Esophagus mucosa (tissue), 1 donor: ENCODE measurements at places on chromosomes 1 and 21.

- ATAC-seq: no peak
Measured at GRCh38 chr1:89557445-89557825, 32.8 kb downstream of the LRRC8B start.

DNA sequence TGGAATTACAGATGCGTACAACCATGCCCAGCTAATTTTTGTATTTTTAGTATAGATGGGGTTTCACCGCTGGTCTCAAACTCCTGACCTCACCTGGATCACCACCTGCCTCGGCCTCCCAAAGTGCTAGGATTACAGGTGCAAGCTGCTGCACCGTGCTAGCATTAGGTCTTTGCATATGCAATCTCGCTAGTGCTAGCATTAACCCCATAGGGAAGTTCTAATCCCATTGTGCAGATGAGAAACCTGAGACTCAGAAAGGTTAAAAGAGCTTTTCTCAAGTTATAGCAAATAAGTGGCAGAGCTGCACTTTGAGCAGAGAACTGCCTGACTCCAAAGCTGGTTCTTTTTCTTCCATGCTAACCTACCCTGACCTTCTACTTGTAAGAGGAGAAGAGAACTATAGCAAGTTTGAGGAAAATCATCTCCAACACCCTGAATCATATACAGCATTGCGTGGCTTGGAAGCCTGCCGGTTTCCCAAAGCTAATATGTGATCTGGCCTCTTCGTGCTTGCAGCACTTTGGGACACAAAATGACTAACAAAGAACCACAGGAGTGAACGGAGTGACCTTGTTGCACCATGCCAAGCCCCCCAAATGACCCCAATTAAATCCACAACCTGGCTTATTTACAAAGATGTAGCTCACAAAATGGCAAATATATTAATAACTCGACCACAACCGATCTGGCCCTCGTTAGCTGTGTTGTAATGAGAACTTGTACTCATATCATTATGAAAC is 185.1 kb downstream of the TM2D1 start:
- ATAC-seq: no peak

GRCh38 chr1:36920371-36920770 is 113.9 kb downstream of the GRIK3 start:
- no peak for ATAC-seq

DNA sequence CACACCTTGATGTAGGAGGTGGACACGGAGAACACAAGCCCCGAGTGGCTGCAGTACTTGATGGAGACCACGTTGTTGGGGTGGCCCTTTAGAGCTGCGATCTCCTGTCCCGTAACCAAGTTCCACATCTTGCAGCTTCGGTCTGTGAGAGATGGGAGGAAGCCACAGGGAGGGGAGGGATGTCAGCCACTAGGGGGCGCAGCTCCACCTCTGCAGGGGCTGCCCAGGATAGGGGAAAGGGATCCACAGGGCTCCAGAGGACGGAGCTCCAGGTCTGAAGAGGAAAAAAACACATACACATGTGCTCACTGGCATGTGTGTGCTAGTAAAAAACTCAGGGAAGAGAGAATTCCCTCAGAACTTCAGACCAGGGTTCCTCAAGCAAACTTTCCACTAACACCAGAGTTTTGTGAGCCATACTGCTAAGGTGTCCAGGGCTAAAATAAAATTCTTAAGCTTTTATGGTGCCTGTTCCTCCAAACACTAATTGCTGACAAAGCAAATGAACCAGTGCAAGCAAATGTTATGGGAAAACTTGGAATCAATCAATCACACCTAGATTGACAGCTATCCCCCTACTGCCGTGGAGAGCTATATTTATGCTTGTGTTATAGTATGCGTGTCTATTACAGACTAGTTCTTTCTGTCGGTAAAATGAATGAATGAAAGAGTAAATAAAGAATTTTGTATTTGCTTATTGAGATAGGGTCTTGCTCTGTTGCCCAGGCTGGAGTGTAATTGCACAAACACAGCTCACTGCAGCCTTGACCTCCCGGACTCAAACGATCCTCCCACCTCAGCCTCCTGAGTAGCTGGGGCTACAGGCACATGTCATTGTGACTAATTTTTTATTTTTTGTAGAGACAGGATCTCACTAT is 43.7 kb downstream of the KIF21B start:
- ATAC-seq: peak; percentile 57

DNA sequence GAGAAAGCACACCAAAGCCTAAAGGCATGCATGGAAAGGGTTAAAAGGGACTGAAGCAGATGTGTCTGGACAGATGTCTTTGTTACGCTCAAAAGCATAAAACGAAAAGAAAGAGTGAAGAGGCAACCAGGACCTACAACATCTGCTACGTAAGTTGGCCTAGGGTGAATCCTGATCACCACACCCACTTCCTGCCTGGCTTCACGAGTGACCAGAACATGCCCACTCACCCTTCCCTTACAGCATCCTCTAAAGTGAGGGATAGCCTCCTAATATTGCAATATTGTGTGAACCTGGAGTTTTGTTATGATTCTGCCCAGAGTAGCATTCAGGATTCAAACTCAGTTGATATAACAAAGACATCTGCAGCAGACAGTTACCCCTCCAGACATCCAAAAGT is 10.6 kb upstream of the OLIG2 start:
- ATAC-seq: no peak

DNA sequence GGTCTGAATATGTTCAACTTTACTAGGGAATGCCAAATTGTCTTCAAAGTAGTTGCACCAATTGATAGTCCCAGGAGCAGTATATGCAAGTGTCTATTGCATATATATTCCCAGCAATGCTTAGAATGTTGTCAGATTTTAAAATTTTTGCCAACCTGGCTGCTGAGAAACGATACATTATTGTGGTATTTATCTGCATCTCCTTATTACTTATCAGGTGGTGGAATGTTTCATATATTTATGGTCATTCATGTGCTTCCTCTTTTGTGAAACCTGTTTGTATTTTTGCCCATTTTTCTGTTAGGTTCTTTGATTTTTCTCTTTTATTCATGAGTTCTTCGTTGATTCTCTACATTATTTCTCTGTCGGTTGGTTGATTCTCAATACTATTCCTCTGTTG is 39.5 kb downstream of the COLGALT2 start:
- no peak for ATAC-seq

DNA sequence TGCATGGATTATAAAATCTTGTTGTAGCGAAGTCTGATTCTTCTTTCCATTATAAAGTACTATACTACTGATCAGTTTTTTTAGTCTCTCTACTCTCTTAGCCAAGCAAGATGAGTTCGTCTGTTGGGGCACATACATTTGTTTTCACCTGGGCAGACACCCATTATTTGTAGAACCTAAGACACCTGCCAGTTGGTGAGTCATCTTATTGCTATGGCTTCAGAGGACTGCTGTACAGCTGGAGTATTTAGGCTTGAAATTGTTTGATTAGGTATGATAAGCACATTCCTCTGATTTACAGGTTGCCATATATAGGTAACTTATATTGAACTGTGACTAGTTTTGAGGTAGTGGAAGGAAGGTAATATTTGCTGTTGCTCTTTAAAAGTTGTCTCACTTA is 17.2 kb downstream of the RBM15 start:
- peak; percentile 66 for ATAC-seq

DNA sequence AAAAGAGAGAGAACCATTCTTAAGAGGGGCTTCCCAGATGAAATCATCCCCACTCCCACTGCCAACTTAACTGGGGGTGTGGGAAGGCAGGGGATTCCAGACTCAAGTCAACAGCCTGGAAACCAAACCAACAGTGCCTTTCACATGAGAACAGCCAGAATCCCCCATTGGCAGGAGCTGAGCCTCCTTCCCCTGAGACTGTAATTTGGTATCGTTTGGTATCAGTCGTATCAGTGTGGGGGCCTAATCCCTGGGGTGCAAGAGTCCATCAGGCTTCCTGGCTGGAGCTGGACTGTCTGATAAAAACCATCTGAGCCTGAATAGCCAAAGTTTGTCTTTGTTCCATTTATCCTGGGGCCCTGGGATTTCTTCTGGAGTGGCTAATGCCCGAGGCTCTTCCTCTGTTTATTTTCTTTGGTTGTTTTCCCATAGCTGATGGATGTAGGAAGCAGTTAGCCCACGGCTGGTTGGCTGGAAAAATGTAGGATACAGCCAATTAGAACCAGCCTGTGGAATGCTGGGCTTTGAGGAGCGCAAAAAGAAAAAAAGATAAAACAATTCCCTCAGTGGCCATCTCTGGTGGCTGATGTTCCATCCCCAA is 84.6 kb downstream of the LAMC2 start:
- no peak for ATAC-seq

DNA sequence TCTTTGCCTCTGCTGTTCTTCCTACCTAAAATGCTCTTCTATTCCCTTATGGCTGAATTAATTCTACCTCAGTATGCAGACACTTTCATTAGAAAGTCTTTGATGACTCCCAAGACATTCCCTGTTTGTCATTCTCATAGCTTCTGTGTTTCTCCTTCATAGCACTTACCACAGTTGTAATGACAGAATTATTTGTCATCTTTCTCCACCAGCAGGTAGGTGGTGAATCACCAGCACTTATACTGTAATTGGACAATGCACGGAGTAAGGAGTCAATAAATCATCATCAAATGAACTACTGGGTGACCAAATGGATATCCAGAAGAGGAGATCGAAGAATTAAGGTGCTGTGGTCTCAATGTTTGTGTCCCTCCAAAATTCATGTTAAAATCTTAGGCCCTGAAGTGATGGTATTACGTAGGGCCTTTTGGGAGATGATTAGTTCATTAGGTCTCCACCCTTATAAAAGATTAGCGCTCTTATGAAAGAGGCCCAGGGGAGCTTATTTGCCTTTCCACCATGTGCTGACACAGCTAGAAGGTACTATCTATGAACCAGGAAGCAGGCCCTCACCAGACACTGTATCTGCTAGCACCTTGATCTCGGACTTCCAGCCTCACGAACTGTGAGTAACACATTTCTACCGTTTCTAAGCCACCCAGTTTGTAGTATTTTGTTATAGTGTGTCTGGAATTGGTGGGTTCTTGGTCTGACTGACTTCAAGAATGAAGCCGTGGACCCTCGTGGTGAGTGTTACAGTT is 2.4 kb upstream of the CCT8 start:
- peak; percentile 50 for ATAC-seq

DNA sequence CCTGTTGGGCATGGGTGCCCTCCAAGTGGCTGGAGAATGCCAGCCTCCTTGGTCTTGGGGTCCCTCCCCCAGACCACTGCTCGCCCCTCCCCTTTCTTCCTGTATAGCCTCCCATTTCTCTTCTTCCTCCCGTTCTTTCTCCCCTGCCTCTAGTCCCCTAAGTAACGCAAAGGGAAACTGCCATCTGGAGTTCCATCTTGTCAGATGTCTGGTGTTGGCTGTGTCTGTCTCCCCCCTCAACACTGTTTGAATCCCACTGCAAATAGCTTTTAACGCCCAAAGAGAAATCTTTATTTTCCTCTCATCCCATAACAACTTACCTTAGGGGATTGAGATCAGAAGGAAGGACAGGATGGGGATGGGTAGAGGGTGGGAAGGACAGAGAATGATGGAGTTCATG is 55.3 kb upstream of the CSF3R start:
- no peak for ATAC-seq

- no peak for ATAC-seq
Measured at GRCh38 chr1:50421768-50422674, 1.2 kb downstream of the DMRTA2 start.

GRCh38 chr21:35035116-35035515 is 14.0 kb downstream of the RUNX1 start:
- ATAC-seq: no peak

DNA sequence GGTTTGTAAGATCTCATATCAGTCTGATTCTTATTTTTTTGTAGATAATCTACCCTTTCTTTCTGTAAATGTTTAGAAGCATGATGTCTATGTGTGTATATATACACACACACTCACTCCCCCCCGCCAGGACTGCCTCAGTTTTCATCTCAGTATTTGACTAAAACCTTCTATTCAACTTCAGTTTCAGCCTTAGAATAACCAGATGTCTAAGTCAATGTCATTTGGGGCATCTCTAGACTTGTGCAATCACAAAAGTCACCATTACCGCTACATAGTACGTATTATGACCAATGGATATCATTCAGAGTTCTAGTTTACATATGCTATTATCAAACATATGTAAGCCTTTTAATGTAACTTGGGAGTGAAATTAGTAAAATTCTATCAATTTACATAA is 53.3 kb upstream of the BOLA1 start:
- no peak for ATAC-seq

DNA sequence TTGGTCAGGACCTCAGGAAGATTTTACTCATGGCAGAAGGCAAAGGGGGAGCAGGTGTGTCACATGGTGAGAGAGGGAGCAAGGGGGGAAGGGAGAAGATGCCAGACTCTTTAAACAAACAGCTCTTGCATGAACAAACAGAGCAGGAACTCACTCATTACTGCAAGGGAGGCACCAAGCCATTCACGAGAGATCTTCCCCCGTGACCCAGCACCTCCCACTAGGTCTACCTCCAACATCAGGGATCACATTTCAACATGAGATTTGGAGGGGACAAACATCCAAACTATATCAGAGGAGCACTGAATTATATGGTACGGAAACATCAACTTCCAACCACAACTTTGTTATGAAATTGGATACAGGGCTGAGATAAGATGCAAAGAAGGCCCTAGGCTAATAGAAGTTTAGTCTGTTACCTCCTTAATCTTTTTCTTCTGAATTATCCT is 164.9 kb downstream of the ST6GALNAC3 start:
- ATAC-seq: no peak

GRCh38 chr21:34335316-34335715 is 28.5 kb upstream of the KCNE2 start:
- ATAC-seq: no peak

DNA sequence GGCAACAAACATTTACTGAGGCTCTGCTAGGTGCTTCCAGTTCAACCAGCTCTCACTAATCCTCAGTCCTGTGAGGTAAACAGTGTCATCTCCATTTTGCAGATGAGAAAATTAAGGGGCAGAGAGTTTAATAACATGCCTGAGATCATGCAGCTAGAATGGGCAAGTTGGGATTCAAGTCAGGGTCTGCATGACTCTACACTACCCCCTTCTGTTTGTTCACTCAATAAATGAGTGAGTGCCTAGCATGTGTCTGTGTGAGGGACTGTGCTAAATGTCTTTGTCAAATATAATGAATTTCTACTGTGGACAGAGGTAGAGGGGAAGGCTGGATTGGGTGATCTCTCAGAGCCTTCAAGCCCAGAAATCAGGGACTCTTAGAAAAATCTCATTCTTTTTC is 4.5 kb downstream of the PEF1 start:
- ATAC-seq: no peak

- no peak for ATAC-seq
Measured at GRCh38 chr1:42006093-42006492, 87.4 kb upstream of the HIVEP3 start.
